ENCODE measurements at places on chromosomes 13 and 19.

DNA sequence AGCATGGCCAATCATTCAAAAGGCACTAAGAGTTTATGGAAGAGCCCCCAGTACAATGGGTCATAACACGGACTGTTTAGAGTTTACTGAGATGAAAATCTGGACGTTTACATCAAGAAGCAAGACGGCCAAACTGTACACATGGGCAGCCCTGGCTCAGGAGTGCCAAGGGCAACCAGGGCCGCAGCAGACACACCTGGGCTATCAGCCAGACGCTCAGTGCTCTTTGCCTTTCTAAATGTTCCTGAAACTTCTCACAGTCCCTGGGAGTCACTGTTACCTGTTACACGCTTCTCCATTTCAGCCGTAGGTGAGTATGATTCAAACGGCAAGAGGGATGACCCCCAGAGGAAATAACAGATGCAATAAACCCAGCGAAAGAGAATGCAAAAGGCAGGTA, 64.5 kb downstream of the ABCC4 start:
- no peak for DNase-seq

GRCh38 chr13:33617055-33617454, 200.9 kb upstream of the RFC3 start:
- no peak for DNase-seq

DNA sequence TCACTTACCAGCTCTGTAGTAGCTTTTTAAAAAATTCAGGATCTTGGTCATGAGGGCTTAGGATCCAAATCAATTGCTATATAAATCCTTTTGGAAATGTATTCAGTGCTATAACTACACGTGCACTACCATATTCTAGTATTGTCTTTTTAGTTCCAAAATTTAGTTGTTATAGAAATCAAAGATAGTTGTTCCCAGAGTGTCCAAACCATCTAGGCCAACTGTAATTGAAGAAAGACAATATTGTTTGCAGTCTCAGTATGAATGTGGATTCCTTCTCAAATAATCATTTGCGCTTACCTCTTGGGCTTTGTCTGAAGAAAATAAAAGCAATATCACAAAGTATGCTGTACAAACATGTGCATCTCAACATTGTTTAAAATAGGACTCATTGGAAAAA, 184.1 kb upstream of the EDNRB start:
- no peak for DNase-seq

DNA sequence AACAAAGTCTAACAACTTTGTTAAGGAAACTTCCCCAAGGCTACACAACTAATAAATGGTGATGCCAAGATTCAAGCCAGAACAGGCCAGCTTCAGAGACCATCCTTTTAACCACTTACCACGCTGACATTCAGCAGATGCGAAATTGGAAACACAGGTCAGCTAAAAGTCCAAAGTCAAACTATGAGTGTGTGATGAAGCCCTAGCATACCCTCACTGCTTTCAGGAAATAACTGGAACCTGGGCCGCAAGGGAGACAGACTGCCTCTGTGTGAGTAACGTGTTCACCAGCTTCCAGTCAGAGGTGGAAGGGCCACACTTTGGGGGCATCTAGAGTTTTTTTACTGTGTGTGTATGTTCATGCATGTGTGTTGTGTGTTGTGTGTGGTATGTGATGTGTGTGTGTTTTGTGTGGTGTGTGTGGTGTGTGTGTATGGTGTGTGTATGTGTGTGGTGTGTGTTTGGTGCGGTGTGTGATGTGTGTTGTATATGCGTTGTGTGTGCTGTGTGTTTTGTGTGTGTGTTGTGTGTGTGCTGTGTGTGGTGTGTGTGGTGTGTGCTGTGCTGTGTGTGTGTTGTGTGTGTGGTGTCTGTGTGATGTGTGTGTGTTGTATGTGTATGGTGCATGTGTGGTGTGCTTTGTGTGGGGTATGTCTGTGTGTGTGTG, 12.5 kb upstream of the PDX1 start:
- no peak for DNase-seq

- peak; percentile 25 for DNase-seq
Measured at GRCh38 chr19:47447470-47448359, 24.0 kb downstream of the SLC8A2 start.

DNA sequence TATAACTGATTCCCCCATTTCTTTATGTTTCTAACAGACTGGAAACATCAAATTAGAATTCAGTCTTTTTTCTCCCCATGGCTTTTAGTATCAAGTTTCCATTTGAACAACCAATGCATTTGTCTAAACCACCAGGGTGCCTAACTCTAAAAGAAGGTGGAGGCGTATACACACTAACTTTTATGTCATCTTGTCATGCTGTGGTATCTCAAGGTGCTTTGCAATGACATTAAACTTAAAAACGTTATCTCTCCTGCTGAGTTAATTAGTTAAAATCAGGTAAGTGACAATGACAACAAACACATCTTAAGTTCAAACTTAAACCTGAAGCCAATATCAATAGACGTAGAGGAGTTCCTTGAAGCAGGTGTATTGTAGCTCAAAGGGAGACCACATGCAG, 1001.7 kb downstream of the PCDH17 start:
- no peak for DNase-seq

GRCh38 chr19:18850471-18851375, 19.0 kb downstream of the UPF1 start:
- DNase-seq = no peak

DNA sequence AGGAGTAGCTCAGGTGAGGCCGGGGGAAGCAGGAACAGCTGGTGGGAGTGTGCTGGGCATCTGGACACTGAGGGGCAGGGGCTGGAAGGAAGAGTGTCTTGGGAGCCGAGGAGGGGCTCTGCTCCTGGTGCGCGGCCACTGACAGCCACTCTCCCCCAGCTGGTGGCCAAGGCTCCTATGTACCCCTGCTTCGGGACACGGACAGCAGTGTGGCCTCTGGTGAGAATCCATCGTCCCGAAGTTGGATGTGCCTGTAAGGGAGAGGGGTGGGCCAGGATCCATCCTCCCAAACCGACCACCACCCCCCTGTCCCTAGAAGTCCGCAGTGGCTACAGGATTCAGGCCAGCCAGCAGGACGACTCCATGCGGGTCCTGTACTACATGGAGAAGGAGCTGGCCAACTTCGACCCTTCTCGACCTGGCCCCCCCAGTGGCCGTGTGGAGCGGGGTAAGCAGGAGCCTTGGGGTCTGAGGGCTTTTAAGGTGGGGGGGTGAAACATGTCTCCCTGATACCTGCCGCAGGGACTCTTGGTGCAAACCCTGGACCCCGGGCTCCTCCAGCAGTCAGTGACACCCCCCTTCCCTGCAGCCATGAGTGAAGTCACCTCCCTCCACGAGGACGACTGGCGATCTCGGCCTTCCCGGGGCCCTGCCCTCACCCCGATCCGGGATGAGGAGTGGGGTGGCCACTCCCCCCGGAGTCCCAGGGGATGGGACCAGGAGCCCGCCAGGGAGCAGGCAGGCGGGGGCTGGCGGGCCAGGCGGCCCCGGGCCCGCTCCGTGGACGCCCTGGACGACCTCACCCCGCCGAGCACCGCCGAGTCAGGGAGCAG, 2.0 kb upstream of the USF2 start:
- no peak for DNase-seq

GRCh38 chr19:15248648-15249527, 16.6 kb upstream of the EPHX3 start:
- peak; percentile 89 for DNase-seq

- DNase-seq = no peak
Measured at GRCh38 chr13:109788372-109789111, 2.2 kb upstream of the IRS2 start.

GRCh38 chr13:33353210-33353609, 67.7 kb upstream of the STARD13 start:
- peak; percentile 47 for DNase-seq

GRCh38 chr13:90427322-90428272, 919.9 kb upstream of the MIR17HG start:
- DNase-seq = no peak

GRCh38 chr13:83340170-83340569, 542.1 kb downstream of the SLITRK1 start:
- no peak for DNase-seq

GRCh38 chr13:48682436-48682835, 28.7 kb downstream of the CYSLTR2 start:
- DNase-seq = no peak

DNA sequence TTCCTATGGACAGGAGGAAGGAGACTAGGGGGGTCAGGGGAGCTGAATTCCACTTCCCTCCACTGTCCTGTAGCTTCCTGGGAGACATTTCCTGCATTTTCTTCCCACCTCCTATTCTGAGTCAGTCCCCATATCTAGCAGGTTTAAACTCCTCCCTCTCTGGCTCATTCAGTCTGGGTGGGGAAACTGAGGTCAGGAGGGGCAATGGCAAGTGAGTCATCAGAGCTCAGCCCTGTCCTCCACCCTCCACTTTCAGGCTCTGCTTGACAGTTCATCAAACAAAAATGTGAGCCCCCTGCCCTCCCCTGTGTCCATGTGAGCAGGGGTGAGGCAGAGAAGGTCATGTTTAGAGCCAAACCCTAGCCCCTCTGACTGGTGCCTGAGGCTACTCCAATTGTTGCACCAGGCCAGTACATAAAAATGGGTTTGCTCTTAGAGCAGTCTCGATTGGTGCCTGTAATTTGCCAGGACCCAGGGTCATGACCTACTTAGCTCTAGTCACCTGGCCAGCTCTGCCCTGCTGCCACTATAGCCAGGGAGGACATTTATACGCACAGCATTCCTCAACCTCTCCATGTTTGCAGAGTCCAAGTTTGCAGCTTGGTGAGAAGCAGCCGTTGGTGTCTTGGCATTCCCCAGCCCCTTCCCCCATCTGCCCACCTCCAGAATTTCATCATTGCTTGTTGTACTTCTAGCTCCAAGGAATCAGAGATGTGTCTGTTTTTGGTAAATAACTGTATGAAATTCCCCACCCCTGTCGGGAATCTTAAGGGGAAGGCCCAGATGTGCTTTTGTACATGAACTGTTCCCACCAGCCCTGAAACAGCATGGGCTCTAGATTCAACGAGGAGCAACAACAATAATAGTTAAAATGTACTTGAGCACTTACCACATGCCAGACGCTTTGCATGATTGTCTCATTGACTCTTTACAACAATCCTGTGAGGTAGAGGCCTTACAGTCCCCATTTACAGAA, 20.7 kb downstream of the SAMD4B start:
- no peak for DNase-seq

- no peak for DNase-seq
Measured at GRCh38 chr13:40562975-40563349, 103.5 kb downstream of the FOXO1 start.

DNA sequence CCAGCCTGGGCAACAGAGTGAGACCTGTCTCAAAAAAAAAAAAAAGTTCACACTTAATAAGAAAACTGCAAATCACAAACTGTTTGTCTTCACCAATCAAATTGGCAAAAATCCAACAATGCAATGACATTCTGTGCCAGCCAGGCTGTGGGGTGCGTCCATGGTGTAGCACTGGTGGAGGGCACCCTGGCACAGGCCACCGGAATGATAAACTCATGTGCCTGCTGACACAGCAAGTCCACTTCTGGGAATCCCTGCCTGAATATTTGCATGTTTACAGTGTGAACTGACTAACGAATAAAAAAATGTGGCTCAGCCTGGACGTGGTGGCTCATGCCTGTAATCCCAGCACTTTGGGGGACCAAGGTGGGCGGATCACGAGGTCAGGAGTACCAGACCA, 1.6 kb upstream of the LRRC25 start:
- DNase-seq = no peak

- DNase-seq = peak; percentile 72
Measured at GRCh38 chr19:17841810-17842662, 5.7 kb downstream of the JAK3 start.

- DNase-seq = no peak
Measured at GRCh38 chr19:35445826-35446593, 2.0 kb upstream of the FFAR2 start.

DNA sequence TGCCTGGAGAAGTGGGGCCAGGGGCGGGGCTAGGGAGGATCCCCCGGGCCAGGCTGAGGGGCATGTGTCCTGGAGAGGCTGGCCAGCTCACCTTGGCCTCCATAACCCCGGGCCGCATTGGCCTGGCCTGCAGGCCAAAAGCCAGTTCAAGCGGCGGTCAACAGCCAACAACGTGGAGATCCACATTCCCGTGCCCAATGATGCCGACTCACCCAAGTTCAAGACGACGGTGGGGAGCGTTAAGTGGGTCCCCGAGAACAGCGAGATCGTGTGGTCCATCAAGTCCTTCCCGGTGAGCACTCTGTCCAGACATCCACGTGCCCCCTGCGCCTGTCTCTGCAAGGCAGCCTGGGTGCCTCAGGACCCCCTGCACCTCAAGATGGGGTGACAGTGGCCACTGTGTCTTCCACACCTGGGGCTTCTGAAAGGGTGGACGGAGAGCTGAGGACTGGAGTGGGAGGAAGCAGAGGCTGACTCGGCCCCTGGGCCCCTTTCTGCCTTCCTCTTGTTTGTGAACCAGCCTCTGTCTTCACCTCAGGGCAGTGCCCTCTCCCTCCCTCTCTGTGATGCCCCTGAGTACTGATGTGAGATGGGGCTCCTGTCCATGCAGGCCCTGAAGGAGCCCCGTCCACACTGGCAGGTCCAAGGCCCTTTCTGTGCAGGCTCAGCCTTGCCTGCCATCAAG, 31.1 kb downstream of the AP1M1 start:
- DNase-seq = no peak

DNA sequence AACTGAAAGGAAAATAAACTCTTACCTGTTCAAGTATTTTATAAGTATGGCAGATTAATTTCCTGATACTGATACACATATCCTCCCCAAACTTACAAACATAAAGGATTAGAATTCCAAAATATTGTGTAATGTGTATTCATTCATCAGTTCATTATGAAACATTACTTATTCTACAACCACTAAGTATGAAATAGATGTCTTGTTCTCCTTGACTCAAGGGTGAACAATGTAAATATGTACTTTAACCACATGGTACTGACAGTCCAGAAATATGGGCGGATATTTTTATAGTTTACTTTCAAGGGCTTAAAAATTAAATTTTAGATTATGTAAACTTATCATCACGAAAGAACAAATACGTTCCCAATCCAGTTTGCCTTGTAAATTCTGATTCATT, 334.0 kb downstream of the LIG4 start:
- no peak for DNase-seq

DNA sequence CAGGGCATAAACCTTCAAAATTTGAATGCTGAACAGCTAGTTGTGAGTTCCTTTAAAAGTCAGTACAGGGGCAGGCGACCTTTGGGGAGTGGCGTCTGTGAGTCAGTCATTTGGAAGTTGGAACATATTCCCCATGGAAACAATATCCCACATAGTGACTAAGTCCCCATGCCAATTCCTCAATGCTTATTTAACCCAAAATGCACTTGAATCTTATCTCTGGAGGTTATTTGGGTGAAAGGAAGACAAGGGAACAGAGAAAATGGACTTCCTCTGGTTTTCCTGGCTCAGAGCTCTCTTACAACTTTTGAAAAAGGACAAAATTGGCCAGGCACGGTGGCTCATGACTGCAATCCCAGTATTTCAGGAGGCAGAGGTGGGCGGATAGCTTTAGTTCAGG, 479.2 kb upstream of the NBEA start:
- peak; percentile 17 for DNase-seq

Measured in left ventricle myocardium inferior (tissue), 1 donor.